ENCODE measurements at places on chromosomes 3 and 15. TPM values are rescaled to one million over a fixed set of nuclear protein-coding genes. Genes with fewer than 3 reads are reported as not detected.

The TNFAIP8L3 gene
- total RNA-seq = 16.4 TPM

The RASGRP1 gene
- 0.31 TPM for total RNA-seq

The MESP1 gene
- total RNA-seq = 1.1 TPM

The GPR149 gene
- total RNA-seq = not detected

The SPTSSB gene
- not detected for total RNA-seq

The APBA2 gene
- 19.7 TPM for total RNA-seq

The RTP1 gene
- total RNA-seq = not detected

The LIPC gene
- total RNA-seq = not detected

Data from A549 treated with ZK216348 at 1 μM for 4 hours (cell line).